Activated CD4-positive, alpha-beta T cell treated with anti-CD3 and anti-CD28 coated beads, Interleukin-2, amount 10 ng/mL, durations not matched to agents 7 days and 5 days (primary cell): ENCODE measurements at places on chromosomes 7 and 10.

GRCh38 chr10:79295563-79295962, 51.7 kb upstream of the PPIF start:
- peaks cover 27% of the 10 kb centered on the region for H3K36me3 ChIP-seq
- no peaks in the 10 kb centered on the region for H3K27me3 ChIP-seq
- H3K4me3 ChIP-seq = no peak overlapping the region
- peaks cover 29% of the 10 kb centered on the region for H3K4me1 ChIP-seq
- no peak for DNase-seq
- peak overlapping the region; percentile 54 for H3K27ac ChIP-seq

DNA sequence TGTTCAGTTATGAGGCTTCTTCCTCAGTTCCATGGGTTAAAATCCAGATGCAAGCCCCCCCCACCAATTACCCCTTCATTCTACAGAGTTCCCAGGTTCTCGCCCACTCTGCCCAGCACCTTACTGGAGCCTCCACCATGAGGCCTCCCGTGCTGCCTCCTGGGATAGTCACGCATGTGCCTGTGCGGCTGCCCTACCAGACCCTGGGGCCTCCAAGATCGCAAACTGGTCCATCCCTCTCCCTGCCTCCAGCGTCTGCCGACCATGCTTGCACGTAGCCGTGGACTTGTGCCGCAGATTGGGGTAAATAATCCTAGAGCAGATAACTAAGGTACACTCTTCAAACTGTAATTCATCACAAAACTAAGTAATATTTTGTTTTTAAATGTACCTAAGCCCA, 611.2 kb downstream of the PTPRN2 start:
- DNase-seq = no peak
- H3K27me3 ChIP-seq = no peaks in the 10 kb centered on the region
- no peaks in the 10 kb centered on the region for H3K36me3 ChIP-seq
- no peaks in the 10 kb centered on the region for H3K4me1 ChIP-seq

DNA sequence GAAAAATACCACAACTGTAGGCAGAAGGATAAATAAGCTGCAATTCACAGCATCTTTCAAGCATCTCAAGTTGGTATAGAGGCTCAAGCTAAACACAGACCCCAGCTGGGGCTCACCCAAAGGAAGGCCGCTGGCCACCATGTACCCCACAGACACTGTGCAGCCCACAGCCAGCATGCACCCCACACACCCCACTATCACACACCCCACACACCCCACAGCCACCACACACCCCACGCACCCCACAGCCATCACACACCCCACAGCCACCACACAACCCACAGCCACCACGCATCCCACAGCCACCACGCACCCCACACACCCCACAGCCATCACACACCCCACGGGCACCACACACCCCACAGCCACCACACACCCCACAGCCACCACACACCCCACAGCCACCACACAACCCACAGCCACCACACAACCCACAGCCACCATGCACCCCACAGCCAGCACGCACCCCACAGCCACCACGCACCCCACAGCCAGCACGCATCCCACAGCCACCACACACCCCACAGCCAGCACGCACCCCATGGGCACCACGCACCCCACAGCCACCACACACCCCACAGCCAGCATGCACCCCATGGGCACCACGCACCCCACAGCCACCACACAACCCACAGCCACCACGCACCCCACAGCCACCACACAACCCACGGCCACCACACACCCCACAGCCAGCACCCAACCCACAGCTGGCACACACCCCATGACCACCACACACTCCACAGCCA, 214.7 kb downstream of the DNAJB6 start:
- H3K4me3 ChIP-seq = no peak overlapping the region
- no peaks in the 10 kb centered on the region for H3K27me3 ChIP-seq
- no peaks in the 10 kb centered on the region for H3K4me1 ChIP-seq
- DNase-seq = no peak
- peak overlapping the region; percentile 51 for H3K27ac ChIP-seq
- H3K36me3 ChIP-seq = no peaks in the 10 kb centered on the region

DNA sequence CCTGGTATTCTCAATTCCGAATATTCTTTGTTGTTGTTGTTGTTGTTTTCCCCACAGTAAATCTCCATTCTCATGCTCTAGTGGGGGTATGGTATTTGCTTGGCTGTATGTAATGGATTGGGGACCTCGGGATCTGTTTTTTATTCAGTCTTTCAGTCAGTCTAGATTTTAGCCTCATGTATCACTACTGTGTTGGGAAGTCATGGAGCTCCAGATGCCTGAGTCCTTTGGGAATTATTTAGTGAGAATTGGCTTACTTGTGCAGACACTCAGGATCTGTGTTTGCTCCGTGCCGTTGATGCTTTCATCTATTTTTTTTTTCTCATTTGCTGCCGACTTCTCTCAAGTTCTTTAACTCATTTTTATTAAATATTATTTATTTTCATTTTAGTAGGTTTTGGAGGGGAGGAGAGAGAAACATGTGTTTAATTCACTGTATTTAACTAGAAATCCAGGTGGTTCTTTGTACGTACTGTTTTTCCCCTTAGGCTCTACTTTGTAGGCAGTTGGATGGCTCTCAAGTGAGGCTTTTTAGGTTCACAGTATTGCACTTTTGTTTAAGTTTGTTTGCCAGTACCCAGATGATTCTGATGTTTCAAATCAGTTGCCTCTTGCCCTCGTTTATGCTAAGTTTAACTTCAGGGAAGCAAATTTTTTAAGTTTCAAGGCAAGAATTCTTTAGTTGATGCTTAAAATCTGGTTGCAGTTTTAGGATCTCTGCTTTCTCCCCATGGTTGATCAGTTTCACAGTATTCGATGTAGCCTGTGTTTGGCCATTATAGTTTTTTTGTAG, 36.9 kb downstream of the ZNRF2 start:
- peak overlapping the region; percentile 97 for H3K27ac ChIP-seq
- H3K4me1 ChIP-seq = peaks cover 67% of the 10 kb centered on the region
- H3K36me3 ChIP-seq = peaks cover 22% of the 10 kb centered on the region
- peak overlapping the region; percentile 73 for H3K4me3 ChIP-seq
- H3K27me3 ChIP-seq = no peaks in the 10 kb centered on the region

DNA sequence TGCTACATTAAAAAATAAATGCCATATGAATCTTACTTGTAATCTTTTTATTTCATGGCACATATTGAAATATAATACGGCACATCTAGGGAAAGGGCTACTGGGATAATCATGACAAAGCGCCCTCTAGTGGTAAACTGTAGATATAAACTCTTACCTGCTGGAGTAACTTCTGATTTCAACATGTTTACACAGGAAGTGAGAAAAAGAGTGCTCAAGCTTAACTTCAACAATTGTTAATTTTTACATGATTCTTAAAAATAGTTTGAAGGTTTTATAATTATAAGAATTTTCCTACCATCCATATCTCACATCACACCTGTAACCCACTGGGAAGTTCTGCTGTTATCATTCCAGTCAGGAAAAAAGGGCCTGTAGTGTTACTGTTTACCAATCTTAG, 2.0 kb upstream of the HEPACAM2 start:
- peak overlapping the region; percentile 44 for H3K27ac ChIP-seq
- H3K4me3 ChIP-seq = no peak overlapping the region
- no peaks in the 10 kb centered on the region for H3K36me3 ChIP-seq
